ENCODE measurements at places on chromosomes 5 and 9.
A peak's percentile ranks its signal among the peaks of the same experiment; 100 is the strongest.

DNA sequence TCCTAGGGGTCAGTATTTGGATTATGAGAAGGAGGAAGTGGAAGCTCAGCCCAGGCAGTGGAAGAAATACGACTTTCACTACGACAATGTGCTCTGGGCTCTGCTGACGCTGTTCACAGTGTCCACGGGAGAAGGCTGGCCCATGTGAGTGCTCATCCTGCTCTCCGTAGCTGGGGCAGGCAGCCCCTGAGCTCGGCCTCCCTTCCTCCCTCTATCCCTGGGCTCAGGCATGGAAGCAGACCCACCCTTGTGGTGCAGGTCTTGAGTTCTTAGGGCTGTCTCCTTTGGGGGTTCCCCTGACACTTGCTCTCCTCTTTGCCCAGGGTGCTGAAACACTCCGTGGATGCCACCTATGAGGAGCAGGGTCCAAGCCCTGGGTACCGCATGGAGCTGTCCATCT is 180.1 kb downstream of the CACNA1B start:
- no peak for DNase-seq

DNA sequence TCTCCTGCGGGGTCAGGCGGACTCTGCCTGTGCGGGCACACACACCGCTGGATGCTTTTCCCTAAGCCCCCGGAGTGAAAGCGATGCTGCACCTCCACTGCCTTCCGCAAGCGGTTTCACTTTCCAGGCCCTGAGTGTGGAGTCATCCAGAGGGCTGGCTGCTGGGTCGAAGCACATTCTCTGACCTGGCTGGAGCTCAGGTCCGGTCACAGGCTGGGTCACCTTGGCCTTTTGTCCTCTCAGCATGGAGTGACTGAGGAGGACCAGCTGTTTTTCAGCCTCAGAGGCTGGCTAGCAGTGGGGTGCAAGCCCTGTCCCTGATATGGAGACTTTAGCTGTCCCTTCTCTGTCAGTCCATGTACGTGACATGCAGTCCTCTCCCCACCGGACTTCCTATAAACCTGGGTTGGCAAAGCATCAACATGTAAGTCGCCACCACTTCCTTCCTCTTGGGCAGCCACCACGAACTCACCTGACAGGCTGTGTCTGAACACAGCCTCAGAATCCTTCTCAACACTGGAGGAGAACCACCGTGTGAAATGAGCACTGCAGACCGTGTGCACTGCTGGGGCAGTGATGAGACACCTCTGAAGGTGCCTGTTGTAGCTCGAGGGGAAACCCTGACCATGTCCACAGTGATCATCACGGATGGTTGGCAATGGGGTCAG is 51.3 kb downstream of the GADD45G start:
- DNase-seq, result no peak

DNA sequence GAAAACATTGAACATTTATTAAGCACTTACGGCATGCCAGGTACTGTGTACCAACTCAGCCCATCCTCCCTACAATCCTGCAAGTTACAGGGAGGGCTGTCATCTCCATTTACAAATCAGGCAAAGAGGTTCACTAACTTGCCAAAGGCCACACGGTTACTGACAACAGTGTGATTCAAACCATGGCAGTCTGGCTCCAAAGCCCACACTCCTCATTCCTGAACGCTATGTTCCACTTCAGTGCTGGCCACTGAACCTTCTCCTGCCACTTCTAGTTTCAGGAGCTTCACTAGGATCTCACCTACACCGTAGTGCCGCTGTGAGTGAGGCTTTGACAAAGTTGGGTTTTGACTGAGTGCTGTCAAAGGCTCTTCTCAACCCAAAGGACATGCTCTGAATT is 7.2 kb upstream of the LIFR start:
- no peak for DNase-seq

DNA sequence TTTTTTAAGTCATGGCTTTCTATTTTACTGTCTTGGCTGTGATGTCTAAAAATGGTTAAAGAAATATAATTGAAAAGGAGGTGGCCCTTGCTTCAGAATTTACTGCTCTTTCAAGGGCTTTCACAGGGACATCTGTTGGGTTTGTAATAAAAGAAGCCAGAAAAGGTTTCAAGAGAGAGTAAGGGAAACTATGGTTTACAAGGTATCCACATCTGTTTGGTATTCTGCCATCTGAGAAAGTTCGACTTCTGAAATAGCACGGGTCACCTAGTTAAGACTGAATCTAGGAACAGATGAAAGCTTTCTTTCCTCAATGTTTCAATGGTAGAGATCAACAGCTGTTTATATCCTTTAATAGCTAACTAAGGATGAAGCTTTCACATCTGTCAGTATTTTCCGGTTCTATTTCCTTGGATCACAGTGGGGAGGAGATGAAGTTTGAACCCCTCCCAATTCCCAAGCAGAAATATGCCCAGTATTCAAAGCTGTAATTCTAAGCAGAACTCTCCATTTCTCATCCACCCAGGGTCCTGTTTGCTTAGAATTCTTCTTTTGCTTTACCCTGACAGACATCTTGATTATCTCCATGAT is 72.8 kb upstream of the IFNK start:
- no peak for DNase-seq

DNA sequence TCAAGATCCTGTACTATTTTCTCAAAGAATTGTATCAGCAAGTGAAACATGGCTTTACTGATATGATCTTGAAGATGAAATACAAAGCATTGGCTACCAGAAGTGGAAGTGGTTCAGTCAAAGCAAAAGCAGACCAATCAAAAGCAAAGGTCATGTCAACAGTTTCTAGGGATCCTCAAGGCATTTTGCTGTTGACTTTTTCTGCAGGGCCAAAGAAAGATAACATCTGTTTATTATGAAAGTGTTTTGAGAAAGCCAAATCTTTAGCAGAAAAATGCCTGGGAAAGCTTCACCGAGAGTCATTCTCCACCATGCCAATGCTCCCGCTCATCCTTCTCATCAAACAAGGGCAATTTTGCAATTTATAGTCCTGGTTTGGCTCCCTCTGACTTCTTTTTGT is 90.3 kb upstream of the ACO1 start:
- DNase-seq, result no peak

GRCh38 chr9:93668261-93668871 is 92.0 kb downstream of the PHF2 start:
- no peak for DNase-seq

- DNase-seq, result no peak
These were observed at the start of gene PCDHB7 for GRCh38 chr5:141172381-141173204. Gene PCDHB7, plus strand, starts transcription at chr5:141172644. Its CDS starts 192 bp downstream, at chr5:141172836.

DNA sequence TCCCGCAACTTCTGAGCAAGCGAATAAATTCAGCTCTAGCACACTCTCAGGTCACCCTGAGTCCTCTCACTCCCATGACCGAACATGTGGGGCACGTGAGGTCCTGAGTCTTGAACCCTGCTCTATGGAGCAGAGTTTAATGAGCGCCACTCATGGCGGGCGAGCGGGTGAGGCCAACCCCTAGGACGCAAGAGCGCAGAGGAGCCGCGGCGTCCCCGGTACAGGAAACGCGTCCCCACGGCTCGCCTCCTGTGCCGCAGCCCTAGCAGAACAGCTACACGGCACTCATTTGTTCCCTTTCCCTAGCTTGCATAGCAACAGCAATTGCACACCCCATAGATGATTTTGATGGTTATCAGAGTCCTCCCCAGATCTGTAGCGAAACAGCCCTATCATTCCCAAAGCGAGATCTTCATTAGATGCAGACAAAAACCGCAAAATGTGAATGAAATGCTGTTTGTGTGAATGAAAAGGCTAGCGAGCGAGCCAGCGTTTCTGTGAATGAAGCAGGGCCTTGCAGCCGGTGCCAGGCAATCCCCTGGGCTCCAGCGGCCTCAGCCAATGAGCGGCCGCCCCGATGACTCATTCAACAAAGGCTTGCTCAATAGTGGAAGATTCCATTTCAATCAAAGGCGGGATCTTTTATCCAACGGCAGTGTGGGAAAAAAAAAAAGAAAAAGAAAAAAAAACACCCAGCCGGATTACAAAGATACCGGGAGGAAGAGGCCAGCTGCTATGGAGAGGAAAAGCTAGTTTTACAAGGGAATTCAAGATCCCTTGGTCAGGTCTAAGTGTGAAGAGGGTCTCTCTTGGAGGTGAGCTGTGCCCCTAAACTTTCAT is 1.5 kb upstream of the SHC3 start:
- peak; percentile 51 for DNase-seq

- DNase-seq, result no peak
These were observed 524.9 kb upstream of the ITGA1 start for GRCh38 chr5:52262844-52263243.

DNA sequence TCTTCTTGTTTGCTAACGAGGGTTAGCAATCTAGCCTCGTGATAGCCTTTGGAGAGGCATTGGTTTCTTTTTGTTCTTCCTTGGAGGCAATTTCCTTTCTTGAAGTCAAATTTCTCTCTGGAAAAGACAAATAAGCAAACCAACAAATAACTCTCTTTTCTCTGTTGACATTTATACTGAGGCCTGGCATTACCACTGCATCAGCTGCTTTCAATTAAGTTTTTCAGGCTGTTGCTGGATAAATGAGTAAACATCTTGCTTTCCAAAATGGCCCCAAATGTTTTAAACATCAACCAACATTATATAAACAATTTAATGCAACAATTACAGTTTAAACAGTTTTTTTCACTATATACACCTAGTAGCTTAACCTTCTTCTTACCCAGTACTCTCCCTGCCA is 264.4 kb downstream of the HTR1A start:
- no peak for DNase-seq

DNA sequence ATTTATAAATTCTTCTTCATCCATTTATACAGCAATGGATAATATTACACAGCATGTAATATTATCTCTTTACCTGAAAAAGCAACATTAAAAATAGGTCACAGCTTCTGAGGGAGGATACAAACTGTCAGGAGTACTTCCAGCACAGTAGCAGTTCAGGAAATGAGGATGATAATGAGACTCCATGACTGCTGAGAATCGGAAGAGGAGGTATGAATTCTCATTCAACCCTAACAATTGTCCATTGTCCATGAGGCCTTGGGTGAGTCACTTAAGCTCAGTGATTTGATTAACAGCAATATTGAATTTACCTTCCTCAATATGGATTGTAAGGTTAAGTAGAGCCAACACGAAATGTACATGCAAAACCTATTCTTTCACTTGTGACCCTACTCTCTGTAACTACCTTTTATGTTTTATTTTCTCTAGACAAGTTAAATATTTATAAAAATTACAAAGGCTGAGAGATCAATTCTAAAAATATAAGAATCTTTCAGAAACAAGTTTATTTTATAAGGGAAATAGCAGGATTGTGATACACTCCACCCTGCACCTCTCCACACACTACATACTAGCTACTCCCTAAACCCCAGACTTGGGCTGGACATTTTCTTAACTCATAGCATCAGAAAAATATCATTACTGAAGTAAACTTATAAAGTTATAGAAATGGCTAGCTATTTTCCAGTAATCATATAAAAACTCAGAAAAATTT is 159.1 kb upstream of the ACOT12 start:
- DNase-seq, result no peak

DNA sequence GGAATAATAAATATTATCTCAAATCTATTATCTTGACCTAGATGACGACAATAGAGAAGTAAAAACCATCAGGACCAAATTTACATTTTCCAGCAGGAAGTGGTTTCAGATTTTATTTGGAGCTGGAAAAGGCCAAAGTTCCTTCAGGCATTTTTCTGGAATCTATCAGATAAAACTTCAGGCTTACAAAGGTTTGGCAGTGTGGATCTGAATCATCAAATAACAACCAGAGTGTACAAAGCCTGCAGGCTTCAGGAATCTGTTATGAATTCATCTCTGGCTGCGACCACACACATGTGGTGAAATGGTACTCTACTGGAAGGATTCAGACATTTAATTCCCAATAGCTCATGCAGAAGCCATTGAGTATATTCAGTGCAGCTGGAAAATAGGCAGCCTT is 726.4 kb upstream of the GRAMD2B start:
- no peak for DNase-seq

DNA sequence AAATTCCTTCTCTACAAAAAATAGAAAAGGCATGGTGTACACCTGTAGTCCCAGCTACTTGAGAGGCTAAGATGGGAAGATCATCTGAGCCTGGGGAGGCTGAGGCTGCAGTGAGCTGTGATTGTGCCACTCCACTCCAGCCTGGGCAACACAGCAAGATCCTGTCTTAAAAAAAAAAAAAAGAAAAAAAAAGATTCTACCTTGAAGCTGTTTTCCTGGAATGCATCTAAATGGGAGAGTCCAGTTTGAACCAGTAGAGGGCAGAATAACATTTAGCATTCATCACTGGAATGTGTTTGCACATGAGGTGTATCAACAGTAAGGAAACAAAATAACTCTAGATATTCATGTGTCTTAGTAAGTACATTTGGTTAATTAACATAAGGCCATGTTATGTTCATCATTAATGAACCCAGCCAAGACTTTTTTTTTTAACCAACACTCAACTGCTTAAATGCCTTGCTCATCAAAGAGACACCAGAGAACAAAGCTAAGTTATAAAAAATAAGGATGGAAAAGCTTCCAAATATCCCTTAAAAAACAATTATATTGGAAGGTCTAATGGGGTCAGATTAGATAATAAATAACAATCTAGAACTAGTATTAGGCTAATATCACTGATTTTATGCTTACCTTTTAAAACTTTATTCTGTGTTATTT is 16.1 kb downstream of the IFNE start:
- DNase-seq, result peak; percentile 44

DNA sequence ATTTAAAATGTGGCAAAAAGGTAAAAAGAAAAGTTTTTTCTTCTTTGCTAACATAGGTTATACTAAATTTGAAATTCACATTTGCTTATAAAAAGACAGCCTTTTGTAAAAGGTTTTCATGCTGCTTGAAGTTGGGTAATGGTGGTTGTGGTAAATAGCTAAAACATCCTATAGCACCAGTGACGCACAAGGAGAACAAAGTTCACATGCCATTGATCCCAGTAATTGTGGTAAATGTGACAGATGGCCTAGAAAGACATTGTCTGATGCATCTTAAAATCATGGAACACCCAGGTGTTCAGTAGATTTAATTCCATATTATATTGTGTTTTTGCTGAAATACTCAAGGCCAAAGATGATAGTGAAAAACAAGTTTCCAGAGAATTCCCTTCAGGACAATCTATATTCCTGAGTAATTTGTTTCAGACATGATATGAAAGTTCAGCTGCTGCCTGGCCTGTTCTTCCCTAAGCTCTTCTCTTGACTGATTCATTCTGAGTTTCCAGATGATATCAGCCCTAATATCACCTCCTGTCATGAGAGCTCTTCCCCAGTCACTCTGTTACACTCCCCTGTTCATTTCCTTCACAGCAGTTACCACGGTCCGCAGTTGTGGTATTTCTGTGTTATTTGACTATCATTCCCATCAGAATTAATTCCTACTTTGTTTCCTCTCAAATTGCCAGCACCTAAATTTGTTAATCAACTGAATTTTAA is 4.6 kb upstream of the FBXL17 start:
- no peak for DNase-seq

GRCh38 chr9:110426052-110426709 is 88.5 kb upstream of the TXNDC8 start:
- DNase-seq, result no peak

- no peak for DNase-seq
These were observed 247.0 kb downstream of the PRELID2 start for GRCh38 chr5:145588113-145588512.

DNA sequence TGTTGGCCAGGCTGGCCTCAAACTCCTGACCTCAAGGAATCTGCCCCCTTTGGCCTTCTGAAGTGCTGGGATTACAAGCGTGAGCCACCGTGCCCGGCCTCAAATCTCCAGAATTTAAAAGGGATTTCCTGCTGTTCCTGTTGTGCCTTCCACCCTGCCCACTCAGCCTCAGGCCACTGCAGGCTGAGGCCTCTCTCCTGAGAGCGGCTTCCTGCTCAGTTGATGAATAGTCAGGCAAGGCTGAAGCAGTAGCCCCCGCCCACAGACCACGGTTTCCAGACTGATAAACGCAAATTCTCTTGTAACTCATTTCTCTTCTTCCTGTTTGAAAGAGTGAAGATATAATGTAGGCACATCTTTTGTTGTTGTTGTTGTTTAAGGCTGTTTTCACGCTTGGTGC is 127.0 kb upstream of the PLCXD3 start:
- no peak for DNase-seq
